ENCODE measurements at places on chromosomes 12 and 14.
A peak's percentile ranks its signal among the peaks of the same experiment; 100 is the strongest.

DNA sequence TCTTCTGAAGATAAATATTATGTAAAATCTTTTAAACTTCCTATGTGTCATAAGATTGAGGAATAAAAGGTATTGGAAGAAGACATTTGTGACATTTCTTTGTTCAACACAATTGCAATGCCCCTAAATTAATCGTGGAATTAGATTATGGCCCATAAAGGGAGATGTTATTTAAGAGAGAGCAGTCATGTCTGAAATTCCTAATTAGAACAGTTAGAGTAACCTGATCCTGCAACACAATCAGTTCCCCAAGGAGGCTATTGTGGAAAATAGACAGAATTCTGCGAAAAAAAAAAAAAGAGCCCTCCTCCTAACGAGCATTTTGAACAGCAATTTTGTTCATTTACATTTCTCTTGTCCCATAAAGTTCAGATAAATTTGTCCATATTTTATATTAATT lies 339.5 kb downstream of the PAWR start:
- DNase-seq: no peak
- H3K4me1 ChIP-seq: no peaks in the 10 kb centered on the region
- no peaks in the 10 kb centered on the region for H3K27me3 ChIP-seq
- no peak overlapping the region for H3K4me3 ChIP-seq

- DNase-seq: no peak
- H3K36me3 ChIP-seq: peaks cover 9% of the 10 kb centered on the region
- H3K4me3 ChIP-seq: peak overlapping the region; percentile 100
- peaks cover 49% of the 10 kb centered on the region for H3K4me1 ChIP-seq
- H3K27me3 ChIP-seq: peaks cover 13% of the 10 kb centered on the region
Measured at GRCh38 chr12:57545809-57546437, 1.1 kb downstream of the DCTN2 start.

GRCh38 chr12:490260-490659 lies 30.5 kb downstream of the B4GALNT3 start:
- no peak overlapping the region for H3K27ac ChIP-seq
- peaks cover 3% of the 10 kb centered on the region for H3K36me3 ChIP-seq
- peaks cover 8% of the 10 kb centered on the region for H3K4me1 ChIP-seq
- DNase-seq: no peak

- peaks cover 2% of the 10 kb centered on the region for H3K27me3 ChIP-seq
- no peak overlapping the region for H3K4me3 ChIP-seq
- H3K36me3 ChIP-seq: no peaks in the 10 kb centered on the region
- peak; percentile 7 for DNase-seq
Measured at GRCh38 chr12:76586764-76587395, 27.3 kb upstream of the OSBPL8 start.

- H3K4me1 ChIP-seq: no peaks in the 10 kb centered on the region
- no peaks in the 10 kb centered on the region for H3K36me3 ChIP-seq
- no peaks in the 10 kb centered on the region for H3K27me3 ChIP-seq
- no peak overlapping the region for H3K4me3 ChIP-seq
- no peak overlapping the region for H3K27ac ChIP-seq
- no peak for DNase-seq
Measured at GRCh38 chr12:77575376-77575919, 255.2 kb upstream of the NAV3 start.

DNA sequence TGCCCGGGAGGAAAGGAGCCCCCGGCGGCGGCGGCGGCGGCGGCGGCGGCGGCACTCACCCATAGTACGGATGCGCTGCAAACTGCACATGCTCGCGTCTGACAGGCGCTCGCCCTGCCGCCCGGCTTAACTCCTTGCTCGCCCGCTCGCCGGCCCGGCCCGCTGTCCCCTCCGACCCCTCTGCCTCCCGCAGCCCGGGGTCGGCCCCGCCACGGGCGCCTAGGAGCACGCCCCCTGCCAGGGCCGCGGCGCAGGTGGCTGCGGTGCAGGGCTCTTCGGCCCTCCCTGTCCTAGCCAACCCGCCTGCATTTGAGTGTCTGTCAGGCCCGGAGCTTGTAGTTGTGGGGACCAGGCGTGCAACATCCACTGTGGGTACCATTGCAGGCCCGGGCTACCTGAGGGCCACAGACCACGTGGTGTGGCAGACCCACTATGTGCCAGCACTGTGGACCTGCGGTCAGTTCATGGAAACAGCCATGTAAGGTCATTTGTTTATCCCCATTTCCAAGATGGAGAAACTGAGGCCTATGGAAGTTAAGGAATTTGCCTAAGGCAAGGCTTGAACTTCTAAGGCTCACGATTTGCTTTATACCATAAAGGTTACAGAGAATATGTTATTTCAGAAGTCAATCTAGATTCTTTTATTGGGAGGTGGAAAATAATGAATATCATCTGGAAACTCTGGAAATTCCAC lies 17.6 kb upstream of the PLEKHH1 start:
- peak; percentile 20 for DNase-seq
- no peaks in the 10 kb centered on the region for H3K36me3 ChIP-seq
- H3K4me1 ChIP-seq: peaks cover 9% of the 10 kb centered on the region
- peaks cover 45% of the 10 kb centered on the region for H3K27me3 ChIP-seq
- peak overlapping the region; percentile 47 for H3K4me3 ChIP-seq

GRCh38 chr12:53659011-53659551 lies 16.8 kb downstream of the ATP5MC2 start:
- H3K36me3 ChIP-seq: peaks cover 12% of the 10 kb centered on the region
- DNase-seq: no peak
- H3K4me1 ChIP-seq: no peaks in the 10 kb centered on the region
- H3K27ac ChIP-seq: no peak overlapping the region
- no peak overlapping the region for H3K4me3 ChIP-seq

- peak overlapping the region; percentile 90 for H3K4me3 ChIP-seq
Measured at GRCh38 chr12:71840231-71840847, 780 bp downstream of the TBC1D15 start.

DNA sequence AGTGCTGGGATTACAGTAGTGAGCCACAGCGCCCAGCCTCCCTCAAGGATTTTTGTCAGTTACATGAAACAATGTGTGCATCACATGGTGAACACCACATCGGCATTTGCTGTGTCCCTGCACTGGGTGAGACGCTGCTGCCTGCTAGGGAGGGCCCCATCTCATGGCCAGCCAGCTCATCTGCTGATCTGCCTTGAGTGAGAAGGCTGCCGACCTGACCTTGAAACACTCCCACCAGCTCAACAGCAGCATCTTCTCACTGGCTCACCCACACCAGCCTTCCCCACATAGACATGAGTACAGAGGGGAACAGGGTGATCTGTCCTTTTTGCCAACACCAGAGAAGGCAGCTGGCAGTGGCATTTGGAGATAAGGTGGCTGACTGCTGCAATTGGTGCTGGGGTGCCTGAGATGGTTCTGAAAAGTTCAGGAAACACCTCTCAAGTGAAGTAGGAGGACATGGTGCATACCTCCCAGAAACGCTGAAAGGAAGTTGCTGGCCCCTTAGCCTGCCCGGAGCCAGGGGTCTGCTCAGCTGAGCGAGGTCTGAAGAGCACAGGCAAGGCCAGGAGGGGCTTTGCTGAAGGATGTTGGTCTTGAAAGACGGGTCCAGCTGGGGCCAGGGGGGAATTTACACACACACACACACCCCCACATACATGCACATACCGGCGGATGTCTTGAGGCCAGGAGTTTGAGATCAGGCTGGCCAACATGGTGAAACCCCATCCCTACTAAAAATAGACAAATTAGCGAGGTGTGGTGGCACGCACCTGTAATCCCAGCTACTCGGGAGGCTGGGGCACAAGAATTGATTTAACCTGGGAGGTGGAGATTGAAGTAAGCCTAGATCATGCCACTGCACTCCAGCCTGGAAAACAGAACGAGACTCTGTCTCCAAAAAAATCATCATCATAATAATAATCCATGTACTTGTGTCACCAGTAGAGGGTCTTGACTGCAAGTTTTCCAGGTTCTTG lies 14.3 kb upstream of the PPP1R13B start:
- H3K27ac ChIP-seq: no peak overlapping the region
- no peak overlapping the region for H3K4me3 ChIP-seq

DNA sequence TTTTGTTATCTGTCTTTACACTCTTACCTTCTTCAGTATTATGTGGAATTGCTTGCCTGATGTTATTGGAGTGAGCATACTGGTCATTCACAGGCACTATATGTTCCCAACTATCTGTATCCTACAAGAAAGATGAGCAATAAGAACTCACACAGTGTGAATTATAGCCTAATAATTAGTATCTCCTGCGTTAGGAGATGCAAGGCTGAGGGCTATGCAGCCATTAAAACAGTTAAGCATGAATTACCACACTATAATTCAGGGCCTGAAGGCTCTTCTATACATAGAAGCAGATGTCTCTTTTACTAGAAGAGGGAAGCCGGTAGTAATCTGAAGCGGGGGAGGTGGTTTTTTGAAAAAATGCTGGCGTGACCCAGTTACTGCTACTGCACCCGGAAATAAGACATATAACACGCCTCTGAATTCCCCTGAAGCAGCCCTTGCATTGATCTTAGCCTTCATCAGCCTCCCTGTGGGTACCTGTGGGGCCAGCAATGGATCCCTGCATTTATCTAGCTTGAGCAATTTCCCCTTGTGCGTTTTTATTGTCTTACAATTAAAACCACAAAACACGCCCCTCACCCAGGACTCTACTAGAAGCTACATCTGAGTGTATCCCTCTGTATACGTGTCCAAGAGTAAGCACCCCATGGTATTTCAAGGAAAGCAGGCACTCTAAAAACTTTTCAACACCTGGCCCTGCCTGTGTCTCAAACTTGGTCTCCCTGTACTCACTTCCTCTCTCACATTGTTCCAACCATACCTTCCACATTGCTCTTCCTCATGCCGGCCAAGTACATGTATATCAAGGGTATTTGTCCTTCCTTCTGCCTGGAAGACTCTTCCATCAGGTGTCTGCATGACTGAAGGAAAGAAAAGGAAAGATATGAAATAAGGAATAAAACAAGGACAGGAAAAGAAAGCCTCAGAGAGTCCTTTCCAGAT lies 210.9 kb upstream of the ARID2 start:
- peak; percentile 53 for DNase-seq
- no peaks in the 10 kb centered on the region for H3K27me3 ChIP-seq
- peak overlapping the region; percentile 33 for H3K4me3 ChIP-seq
- peaks cover 7% of the 10 kb centered on the region for H3K36me3 ChIP-seq
- peaks cover 13% of the 10 kb centered on the region for H3K4me1 ChIP-seq

- no peak overlapping the region for H3K27ac ChIP-seq
- H3K4me1 ChIP-seq: no peaks in the 10 kb centered on the region
- DNase-seq: no peak
- no peaks in the 10 kb centered on the region for H3K27me3 ChIP-seq
Measured at GRCh38 chr12:23399402-23399933, 550.0 kb downstream of the SOX5 start.

- peaks cover 12% of the 10 kb centered on the region for H3K4me1 ChIP-seq
- H3K27ac ChIP-seq: no peak overlapping the region
- no peak for DNase-seq
- no peak overlapping the region for H3K4me3 ChIP-seq
- H3K27me3 ChIP-seq: no peaks in the 10 kb centered on the region
Measured at GRCh38 chr14:101979666-101980065, 15.3 kb downstream of the DYNC1H1 start.

DNA sequence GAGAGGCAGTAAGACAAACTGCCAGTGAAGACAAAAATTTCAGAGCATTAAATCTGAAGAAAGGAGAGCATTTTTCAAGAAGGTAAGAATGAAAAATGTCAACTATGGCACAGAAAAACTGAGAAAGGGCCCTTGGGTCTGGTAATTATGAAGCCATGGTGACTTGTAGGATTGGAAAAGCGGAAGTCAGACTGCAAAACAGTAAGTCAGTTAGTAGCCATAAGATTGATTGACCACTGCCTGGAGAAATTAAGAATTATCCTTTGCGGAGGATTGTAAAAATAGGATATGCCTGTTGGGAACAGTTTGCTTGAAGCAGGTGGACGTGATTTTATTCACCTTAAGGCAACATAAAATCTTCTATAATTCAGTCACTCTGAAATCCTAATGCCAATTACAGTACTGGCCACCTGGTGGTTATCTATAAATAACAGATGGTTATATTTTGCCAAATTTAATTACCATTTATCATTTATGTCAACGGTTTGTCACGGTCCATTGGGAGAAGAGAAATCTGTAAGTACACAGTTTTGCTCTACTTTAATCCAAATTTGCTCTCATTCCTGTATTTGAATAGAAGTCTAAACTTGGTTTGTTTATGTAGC lies 127.1 kb upstream of the CNTN1 start:
- no peak overlapping the region for H3K4me3 ChIP-seq
- no peak overlapping the region for H3K27ac ChIP-seq
- no peak for DNase-seq
- no peaks in the 10 kb centered on the region for H3K36me3 ChIP-seq
- H3K27me3 ChIP-seq: no peaks in the 10 kb centered on the region

DNA sequence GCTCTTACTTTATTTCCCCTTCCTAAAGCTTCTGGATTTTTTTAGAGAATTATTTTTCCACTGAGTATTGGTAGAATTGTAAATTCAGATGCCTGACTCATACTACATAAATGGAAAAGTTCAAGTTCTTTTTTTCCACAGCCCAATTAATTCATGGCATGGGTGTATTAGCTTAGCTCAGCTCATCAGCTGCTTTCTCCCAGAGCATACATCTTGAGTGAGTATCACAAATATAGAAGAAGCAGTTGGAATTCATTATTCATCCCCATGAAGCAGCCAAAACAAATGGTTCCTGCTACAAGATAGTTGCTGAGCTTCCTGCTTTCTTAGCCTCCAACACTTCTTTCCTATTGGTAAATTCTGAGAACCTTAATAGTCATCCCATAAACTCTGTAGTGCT lies 105.1 kb downstream of the C12orf50 start:
- H3K27ac ChIP-seq: no peak overlapping the region
- no peak for DNase-seq
- no peak overlapping the region for H3K4me3 ChIP-seq

All from activated T-helper 1 cell treated with anti-CD3 and anti-CD28 coated beads, Interleukin-12 subunit alpha, Interleukin-12 subunit beta, Interleukin-2, Interleukin-4 antibody, amounts not matched to agents 30 ng/mL and 10 ng/mL and 1 ng/mL, durations not matched to agents 14 hours and 24 hours and 36 hours (primary cell).